ENCODE measurements at places on chromosomes 1 and 21.

DNA sequence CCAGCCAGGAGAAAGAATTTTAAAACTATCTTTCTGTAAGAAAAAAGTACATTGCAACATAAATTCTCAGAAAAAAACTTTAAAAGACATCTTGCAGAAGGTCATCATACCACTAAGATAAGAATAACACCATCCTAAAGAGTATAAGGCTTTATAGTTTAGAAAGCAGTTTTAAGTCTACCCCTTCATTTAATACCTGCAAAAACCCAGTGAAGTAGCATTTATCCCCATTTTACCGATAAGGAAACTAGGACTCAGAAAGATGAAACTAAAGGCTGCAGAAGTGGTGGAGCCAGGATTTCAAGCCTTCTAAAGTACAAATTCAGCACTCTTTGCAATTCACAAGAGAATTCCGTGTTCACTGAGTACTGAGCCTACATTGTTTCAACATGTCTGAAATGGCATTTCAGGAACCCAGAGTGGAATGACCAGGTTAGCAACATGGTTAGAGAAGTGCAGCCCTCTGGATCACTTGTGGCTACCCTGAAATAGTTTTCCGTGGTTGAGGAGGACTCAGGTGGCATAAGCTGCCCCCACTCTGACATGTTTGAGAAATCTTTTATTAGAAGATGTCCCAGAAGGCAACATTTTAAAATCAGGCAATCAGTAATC, 6.7 kb downstream of the MYCL start:
- no peak for DNase-seq

DNA sequence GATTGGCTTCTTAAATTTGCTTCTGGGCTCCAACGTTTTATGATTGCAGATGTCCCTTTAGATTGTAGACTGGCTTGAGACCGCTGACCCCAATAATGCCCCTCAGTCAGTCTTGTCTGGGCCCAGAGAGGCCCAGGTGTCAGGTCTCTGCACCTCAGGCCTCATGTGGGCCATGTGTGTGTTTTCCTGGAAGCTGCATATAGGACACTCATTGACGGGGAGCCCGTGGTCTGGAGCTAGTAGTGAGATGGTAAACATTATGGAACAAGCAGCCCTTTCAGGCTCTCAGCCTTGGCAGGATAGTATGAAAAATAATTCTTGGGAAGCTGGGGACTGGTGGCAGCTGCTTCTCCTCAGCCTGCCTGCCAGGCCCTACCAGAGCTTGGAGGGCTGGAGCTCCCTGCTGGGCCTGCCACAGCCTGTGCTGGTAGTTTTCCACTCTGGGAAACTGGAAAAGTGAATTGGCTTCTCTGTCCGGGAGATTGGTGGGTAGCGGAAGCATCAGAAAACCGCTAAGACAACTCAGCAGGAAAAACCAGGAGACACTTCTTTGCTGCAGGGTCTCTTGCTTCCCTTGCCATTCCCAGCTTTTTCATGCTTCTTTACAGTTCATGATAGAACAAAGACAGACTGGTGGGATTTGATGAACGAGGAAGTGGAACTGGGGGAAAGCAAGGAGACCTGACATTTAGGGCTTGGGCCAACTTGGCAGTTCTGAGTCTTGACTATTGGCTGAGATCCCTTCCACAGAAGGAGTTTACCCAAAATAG, 57.8 kb upstream of the HSD17B7 start:
- DNase-seq, result no peak

GRCh38 chr21:28522014-28522799, 470.5 kb downstream of the LTN1 start:
- no peak for DNase-seq

DNA sequence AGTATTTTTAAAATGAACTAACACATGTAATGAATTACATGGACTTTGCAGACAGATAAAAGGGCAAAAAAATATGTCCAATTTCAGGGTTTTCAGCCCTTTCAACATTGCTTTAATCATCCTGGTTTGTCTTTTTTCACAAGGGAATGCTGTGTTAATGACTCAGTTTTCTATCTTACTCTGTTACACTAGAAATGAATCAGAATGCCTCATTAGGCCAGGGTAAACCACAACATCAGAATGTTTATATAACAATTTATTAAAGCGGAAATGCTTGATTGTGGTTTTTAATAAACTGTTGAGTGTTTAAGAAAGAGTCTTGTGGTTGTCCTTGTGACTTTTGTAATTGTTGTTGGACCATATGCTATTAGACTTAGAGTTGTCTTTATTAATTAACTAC, 13.5 kb downstream of the GORAB start:
- DNase-seq, result peak; percentile 48

- DNase-seq, result no peak
Observed at GRCh38 chr1:164562947-164563520, 4.0 kb downstream of the PBX1 start.

DNA sequence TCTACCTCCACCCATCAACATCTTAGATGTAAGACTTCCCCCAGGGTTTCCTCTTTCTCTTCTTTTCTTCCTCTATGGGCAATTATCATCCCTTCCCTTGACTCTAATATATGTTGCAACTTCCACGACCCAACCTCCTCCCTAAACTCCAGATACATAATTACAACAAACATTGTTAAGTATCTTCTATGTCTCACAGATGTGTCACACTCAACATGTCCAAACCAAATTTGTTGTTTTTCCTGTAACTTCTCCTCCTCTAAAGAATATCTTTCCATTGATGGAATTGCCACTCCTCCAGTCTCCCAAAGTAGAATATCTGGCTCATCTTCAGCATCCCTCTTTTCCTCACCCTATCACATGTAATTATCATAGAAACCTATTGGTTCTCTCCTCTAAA, 314.2 kb downstream of the RWDD3 start:
- DNase-seq, result no peak

DNA sequence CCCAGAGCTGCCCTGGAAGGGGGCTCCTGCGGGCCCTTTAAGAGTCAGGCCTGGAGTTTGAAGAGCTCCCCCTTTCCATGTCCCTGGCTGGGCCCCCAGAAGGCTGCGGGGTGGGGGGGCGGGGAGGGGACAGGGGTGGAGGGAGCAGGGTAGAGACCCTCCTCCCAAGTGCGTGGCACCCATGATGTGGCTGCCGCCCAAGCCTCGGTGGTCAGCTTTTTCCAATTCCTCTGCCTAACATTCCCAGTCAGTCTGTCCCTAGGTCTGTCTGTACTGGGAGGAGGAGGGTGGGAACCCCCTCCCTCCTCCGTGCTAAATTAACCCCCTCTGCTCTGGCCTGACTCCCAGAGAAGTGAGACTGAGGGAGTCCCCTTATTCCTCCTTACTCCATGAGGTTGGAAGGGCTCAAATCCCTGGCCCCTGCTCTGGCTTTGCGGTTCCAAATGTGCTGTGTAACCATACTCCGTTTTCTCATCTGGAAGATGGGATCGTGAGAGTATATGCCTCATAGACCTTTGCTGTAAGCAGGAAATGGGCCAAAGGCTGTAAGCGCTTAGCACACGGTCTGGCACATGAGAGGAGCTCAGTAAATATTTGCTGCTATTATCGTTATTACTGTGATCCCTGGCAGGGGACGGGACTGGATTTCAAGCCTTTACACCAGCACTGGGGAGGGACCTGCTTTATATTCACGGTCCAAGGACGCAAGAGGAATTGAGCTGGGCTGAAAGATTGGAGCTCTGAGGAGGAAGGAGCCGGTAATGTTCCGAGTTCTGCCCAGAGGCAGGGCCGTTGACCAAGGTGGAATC, 658 bp upstream of the COL16A1 start:
- DNase-seq, result no peak

- DNase-seq, result no peak
Observed at GRCh38 chr1:209455145-209455544, 128.4 kb upstream of the CAMK1G start.

GRCh38 chr1:232891656-232892317, 58.6 kb upstream of the NTPCR start:
- DNase-seq, result no peak

DNA sequence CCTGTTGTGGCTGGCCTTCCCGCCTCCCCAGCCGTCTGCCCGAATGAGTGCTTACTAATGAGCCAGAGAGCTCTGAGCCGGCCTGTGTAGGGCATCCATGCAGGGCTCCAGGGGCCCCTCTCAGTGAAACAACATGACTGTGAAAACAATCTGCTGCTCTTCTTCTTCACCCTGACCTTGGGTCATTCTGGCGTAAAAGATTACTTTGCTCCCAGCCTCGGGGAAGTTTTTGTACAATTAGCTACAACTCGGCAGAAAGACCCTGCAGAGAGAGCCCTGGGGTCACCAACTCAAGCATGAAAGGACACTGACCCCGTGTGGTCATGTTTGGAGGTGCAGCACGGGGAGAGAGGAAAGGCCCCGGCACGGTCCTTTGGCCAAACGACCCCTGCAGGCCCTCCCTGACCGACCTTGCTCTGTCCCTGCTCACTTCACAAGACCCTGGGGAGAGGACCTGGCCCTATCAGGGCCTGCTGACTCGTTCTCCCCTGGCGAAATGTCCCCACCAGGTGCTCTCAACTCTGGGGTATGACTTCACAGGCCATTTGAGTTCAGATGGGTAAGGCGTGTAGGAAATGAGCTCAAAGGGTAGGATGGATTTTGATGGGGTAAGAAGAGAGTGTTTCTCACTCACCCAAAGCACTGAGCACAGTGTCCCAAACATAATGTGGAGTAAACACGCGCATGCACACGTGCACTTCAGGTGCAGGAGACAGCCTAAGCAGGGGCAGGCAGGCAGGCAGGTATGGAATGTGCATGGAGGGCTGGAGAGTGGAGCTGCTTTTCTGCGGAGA, 22.9 kb upstream of the FAM20B start:
- no peak for DNase-seq

DNA sequence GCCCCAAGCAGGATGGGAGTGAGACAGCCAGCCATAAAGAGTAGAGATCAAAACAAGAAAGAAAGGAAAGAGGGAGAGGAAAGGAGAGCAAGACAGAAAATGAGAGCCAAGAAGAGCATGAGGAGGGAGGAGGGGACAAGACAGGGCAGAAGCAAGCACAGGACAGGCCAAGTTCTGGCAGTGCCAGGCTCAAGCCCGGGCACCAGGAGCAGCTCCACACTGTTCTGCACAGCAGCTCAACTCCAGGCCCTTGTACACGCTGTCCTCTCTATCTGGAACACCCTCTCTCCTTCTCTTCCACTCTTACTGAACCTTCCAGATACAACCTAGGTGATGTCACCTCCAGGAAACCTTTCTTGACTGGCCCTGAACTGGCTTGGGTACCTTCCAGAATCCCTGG, 11.7 kb downstream of the IFFO2 start:
- DNase-seq, result no peak

- no peak for DNase-seq
Observed at GRCh38 chr1:119714583-119714982, 2.8 kb downstream of the PHGDH start.

DNA sequence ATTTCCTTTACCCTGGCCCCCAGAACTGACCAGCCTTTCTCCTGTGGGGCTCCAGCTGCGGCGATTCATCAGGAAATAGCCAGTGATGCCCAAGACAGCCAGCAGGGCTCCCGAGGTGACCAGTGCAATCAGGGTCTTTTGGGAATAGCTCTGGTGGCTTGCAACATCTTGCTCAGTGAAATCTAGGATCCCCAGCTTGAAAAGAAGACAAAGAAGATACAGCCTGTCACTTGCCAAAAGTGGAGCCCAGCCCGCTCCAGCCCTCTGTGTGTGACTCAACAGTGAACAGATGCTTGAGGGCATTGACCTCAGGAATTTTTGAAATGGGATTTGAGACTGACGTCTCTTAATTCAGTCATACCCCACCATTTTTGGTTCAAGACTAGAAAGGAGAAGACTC, 22.3 kb downstream of the CD34 start:
- no peak for DNase-seq

- DNase-seq, result peak; percentile 2
Observed at GRCh38 chr1:106879538-106879937, 176.9 kb upstream of the PRMT6 start.

GRCh38 chr1:27027575-27028250, 15.1 kb upstream of the TENT5B start:
- DNase-seq, result no peak

DNA sequence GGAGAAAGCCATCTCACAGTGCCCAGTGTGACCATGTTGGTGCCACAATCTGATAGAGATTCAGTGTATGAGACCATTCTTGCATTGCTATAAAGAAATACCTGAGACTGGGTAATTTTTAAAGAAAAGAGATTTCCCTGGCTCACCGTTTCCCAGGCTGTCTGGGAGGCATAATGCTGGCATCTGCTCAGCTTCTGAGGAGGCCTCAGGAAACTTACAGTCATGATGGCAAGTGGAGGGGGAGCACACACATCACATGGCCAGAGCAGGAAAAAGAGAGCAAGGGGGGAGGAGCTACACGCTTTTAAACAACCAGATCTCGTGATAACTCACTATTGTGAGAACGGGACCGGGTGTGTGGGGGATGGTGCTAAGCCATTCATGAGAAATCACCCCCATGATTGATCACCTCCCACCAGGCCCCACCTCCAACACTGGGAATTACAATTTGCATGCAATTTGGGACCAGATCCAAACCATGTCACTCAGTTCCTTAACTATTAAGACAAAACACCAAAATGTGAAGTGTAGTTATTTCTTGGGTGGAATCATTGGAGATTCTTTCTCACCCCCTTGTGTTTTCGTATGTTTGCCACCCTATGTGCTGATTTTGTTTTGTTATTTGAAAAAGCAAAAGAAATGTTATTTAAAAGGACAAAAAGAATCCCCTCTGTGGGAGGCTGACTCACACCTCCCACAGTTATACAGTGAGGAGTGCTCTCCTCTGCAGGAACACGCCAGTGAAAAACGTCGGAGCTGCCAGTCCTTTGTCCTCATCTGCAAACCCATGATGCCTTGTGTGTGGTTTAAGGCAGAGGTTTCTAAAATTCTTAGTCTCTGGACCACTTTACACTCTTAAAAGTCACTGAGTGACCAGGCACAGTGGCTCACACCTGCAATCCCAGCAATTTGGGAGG, 46.9 kb upstream of the IFNLR1 start:
- no peak for DNase-seq

DNA sequence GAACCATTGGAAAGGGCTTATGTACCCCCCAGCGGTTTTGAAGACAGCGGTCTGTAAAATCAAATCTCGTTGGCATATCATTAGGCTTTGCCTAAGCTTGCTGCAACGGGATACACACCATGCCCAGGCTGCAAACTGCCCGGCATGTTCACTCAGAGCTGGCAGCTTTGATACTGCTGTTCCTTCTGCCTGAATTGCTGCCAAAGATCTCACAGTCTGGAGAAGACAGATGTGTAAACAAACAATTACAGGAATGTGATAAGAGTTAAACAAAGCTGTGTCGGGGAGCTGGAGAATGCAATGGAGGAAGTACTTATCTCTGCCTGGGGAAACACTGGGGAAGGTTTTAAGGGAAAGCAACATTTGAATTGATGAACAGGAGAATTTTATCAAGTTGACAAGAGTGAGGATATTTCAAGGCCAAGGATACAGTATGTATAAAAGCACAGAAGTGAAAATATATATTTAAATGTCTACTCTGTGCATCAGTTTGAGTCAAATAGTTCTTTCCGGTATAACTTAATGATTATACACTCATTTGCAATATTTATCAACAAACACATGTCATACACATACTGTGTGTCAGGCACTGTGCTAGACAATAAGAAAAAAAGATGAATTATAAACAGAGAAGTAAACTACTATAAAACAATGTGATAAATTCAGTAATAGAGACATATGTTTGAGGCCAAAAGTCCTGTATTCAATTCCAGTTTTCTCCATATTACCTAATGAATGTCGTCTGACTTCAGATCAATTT, 29.9 kb downstream of the CHML start:
- no peak for DNase-seq

GRCh38 chr1:116982319-116983004, 19.1 kb upstream of the CD101 start:
- no peak for DNase-seq

- no peak for DNase-seq
Observed at GRCh38 chr1:115186711-115187265, 97.5 kb upstream of the TSPAN2 start.

- no peak for DNase-seq
Observed at GRCh38 chr1:76865696-76866286, 1.5 kb upstream of the ST6GALNAC5 start.

- no peak for DNase-seq
Observed at GRCh38 chr1:4061521-4062031, 161.5 kb upstream of the C1orf174 start.
